K562 (cell line): ENCODE measurements at places on chromosomes 11 and 22. TPM values are rescaled to one million over a fixed set of nuclear protein-coding genes. Genes with fewer than 3 reads are reported as not detected.

Gene TSSK2
- total RNA-seq, result not detected in 2 replicates

Gene VPREB1
- not detected in 2 replicates for total RNA-seq

Gene ACRV1
- not detected in 2 replicates for total RNA-seq

Gene PHOX2A
- total RNA-seq, result not detected in 2 replicates

Gene PAMR1
- total RNA-seq, result not detected in 2 replicates

DNA sequence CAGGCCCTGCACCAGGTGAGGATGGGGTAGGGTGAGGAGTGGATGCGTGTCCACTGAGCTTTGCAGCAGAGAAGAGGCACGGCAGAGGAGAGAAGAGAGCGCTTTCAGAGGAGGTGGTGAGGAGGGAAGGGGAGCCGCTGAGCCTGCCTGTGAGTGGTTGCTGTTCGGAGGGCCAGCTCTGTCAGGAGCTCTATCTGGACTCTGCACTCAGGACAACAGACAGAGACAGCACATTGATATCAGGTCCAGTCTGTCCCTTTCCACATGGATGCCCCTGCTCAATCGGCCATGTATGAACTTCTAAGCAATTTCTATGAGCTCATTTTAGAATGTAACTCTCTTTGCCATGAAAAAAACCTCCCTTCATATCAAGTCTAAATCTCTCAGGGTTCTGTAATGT lies 158.6 kb downstream of the KIRREL3 start:
- H3K27ac ChIP-seq, result no peak overlapping the region
- H3K36me3 ChIP-seq, result no peaks in the 10 kb centered on the region
- no peaks in the 10 kb centered on the region for H3K27me3 ChIP-seq
- no peak for DNase-seq
- no peaks in the 10 kb centered on the region for H3K4me1 ChIP-seq
- no peak overlapping the region for H3K4me3 ChIP-seq

- no peaks in the 10 kb centered on the region for H3K36me3 ChIP-seq
- peaks cover 7% of the 10 kb centered on the region; the same call in 2 of the 3 replicates for H3K27me3 ChIP-seq
- DNase-seq, result no peak
- no peaks in the 10 kb centered on the region for H3K4me1 ChIP-seq
- H3K4me3 ChIP-seq, result no peak overlapping the region
Observed at GRCh38 chr11:76424379-76424778, 20.4 kb upstream of the EMSY start.

DNA sequence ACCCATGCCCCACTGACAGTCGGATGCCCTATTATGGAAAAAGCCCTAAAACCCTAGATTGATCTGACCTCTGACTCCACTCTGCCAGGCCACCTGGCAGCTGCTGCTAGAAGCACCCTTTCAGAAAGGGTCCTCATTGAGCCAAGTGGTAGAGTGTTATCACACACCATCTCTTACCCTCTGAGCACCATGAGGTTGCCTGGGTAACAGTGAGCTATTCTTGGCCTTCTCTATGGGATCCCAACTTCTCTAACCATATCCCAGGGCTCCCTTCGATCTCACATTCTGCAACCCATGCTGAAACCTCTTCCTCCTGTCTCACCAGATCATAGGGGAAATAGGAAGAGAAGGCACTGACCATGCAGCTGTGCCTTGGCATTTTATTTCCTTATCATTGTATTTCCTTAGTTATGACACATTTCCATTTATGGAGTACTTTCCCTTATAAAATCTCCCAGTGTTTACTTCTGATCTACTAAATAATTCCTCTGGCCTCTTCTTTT lies 52.7 kb downstream of the MPPED2 start:
- no peaks in the 10 kb centered on the region for H3K4me1 ChIP-seq
- H3K4me3 ChIP-seq, result no peak overlapping the region
- H3K27me3 ChIP-seq, result no peaks in the 10 kb centered on the region

- peaks cover 67% of the 10 kb centered on the region for H3K4me1 ChIP-seq
- peak; percentile 30 for DNase-seq
- H3K36me3 ChIP-seq, result no peaks in the 10 kb centered on the region
- peak overlapping the region; percentile 90 for H3K27ac ChIP-seq
- no peak overlapping the region for H3K4me3 ChIP-seq
Observed at GRCh38 chr11:76699451-76700091, 29.0 kb upstream of the LRRC32 start.

GRCh38 chr22:44550711-44551491 lies 52.9 kb upstream of the RTL6 start:
- H3K4me1 ChIP-seq, result no peaks in the 10 kb centered on the region
- H3K27ac ChIP-seq, result no peak overlapping the region
- no peak for DNase-seq
- no peak overlapping the region for H3K4me3 ChIP-seq
- no peaks in the 10 kb centered on the region for H3K36me3 ChIP-seq

DNA sequence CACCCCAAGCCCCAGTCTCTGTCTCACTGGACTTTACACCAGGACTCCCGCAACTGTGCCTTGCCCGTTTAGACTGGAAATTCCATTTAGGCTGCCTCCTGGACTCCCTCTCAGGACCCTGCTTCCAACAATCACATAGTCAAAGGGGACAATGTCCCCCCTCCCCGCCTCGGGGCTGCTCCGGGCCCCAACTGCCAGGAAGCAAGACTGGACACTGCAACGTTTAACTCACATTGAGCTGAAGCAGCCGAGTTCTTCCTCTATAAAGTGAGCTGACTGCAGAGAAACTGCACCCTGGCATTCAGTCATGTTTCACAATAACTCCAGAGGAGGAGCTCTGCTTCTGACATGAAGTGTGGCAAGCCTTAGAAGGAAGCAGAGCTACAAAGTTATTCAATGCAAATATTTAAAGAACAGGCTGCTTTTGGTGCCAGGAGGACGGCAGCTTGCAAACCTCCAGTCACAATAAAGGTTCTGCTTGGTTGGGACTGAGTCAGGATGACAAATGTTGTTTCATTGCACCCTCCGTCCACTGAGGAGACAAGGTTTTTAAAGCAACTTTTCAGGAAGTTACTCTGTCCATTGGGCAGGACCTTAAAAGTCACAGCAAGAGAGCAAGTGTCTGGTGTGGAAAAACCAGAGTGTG lies 19.9 kb downstream of the PACSIN2 start:
- no peaks in the 10 kb centered on the region for H3K27me3 ChIP-seq
- no peaks in the 10 kb centered on the region; the same call in 2 of the 3 replicates for H3K36me3 ChIP-seq
- peaks cover 6% of the 10 kb centered on the region; the same call in 2 of the 3 replicates for H3K4me1 ChIP-seq
- no peak overlapping the region for H3K4me3 ChIP-seq
- no peak overlapping the region for H3K27ac ChIP-seq
- no peak for DNase-seq

DNA sequence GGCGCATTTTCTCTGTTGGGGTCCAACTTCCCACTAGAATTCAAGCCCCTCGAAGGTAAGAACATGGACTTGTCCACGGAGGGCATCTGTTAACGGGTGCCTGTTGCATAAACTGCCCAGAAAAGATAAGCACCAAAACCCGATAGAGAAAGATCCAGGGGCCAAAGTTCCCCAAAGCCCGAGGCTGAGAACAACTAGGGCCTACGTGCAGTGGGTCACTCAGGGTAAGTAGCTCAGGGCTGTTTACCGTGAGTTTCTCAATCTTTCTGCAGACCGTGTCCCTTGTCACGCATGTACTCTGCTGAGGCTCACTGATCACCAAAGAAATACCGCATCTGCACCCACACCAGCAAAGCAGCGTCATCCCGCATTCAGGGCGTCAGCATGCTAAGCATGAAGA lies 24.4 kb downstream of the PGA5 start:
- no peaks in the 10 kb centered on the region for H3K27me3 ChIP-seq
- no peak for DNase-seq
- no peaks in the 10 kb centered on the region for H3K36me3 ChIP-seq
- H3K4me1 ChIP-seq, result peaks cover 30% of the 10 kb centered on the region
- H3K27ac ChIP-seq, result no peak overlapping the region
- H3K4me3 ChIP-seq, result no peak overlapping the region

DNA sequence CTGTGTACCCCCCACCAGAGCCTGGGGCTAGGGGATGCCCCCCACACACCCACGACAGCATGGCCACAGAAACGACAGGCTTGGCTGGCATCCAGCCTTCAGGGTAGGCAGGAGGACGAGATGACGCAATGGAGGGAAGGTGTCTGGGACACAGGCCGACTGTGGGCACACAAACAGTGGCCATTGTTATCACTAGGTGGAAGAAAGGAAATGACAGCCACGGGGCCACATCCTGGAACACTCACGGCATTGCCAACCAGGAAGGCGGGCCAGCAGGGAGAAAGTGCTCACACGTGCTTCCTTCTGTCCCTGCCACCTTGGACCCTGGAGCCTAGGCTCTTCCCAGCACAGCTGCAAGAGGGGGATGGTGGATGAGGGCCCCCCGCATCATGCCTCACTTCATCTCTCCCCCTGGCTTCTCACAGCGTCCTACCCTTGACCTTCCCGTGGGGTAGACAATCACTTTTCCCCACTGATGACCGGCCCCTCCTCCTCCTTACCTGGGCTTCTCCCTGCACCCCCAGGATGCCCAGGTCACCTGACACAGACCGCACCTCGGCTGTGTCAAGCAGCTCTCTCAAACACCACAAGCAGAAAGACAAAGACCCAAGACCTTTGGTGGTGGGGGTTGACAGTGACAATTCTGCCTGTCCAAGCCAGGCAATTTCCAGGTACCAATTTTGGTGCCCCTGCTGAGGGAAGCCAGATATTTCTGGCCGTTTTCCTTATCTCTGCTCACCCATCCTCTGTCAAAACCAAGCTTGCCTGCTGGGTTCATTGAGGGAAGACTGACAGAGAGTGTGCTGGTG lies 8.6 kb downstream of the PLA2G6 start:
- no peak for DNase-seq
- no peak overlapping the region for H3K27ac ChIP-seq
- H3K4me3 ChIP-seq, result no peak overlapping the region
- no peaks in the 10 kb centered on the region for H3K36me3 ChIP-seq

DNA sequence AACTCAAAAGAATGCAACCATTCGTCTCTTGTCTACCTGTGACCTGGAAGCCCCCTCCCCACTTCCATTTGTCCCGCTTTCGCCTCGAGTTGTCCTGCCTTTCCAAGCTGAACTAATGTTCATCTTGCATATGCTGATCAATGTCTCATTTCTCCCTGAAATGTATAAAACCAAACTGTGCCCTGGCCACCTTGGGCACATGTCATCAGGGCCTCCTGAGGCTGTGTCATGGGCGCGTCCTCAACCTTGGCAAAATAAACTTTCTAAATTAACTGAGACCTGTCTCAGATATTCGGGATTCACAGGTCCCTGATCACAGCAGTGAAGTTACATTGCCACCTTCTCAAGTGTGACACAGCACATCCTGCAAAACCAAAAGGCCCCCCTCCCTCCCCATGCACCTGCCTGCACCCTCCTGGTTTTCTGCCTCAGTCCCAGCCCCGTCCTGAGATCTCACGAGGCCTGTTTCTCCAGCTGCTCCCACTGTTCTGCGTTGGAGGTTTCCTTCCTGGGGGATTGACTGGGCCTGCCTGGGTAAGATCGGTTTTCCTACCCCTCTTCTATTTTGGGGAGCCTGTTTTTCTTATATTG lies 1328.7 kb downstream of the TBC1D22A start:
- no peak overlapping the region for H3K27ac ChIP-seq
- H3K4me3 ChIP-seq, result no peak overlapping the region
- no peaks in the 10 kb centered on the region; the same call in 1 of the 2 replicates for H3K27me3 ChIP-seq
- no peak for DNase-seq

DNA sequence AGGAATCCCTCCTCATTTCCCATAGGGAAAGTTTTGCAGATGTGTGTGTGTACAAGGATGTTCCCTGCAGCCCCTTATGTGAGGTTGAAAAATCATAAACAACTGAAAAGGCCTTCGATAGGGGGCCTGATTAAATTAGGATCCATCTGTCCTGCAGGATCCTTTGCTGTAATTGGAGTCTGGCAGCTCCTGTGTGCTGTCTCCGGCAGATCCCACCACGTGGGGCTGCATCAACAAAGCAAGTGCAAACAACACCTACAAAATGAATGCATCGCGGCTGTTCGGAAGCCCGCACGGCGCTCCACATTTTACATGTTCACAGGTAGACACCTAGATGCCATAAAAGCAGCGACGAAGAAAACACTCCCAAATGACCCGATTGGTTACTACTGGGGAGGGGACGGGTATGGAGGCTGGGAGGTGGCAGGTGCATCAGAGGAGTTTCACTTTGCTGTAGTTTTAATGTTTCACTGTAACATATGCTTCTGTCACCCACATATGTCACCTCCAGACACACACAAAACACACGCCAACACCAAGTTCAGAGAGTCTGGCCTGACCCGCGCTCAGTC lies 52.2 kb downstream of the NFAM1 start:
- H3K27me3 ChIP-seq, result no peaks in the 10 kb centered on the region
- H3K4me1 ChIP-seq, result no peaks in the 10 kb centered on the region; the same call in 1 of the 3 replicates
- no peaks in the 10 kb centered on the region for H3K36me3 ChIP-seq
- no peak for DNase-seq

DNA sequence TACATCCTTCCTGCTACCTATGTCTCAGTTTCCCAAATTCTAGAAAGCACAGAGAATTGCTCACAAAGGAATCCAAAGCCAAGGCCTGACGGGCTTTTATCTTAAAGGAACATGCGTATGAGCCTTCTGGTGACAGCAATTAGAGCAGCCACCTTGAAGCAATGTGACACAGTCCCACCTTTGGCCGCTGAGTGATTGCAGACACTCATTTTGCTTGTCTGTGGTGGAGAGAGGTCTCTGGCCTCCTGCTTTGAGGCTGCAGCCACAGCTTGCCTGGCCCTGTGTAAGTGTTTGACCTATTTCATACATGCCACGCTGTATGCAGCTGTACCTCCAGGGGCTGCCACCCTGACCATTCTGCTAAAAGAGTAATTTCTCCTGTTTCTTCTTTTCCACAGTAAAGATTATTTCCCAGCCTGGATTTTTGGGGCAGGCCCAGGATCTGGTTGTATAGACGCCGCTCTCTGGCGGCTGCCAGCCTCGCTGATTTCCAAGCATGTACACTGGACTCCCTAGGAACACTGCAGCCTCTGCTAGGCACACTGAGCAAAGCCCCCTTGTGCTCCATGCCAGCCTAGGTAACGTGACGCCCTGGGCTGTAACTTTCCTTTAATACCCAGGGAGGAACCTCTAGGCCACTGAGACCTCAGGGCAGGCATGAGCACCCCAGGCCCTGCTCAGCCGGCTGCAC lies 1.1 kb upstream of the TMA7B start:
- peaks cover 92% of the 10 kb centered on the region for H3K36me3 ChIP-seq
- DNase-seq, result peak; percentile 79
- no peaks in the 10 kb centered on the region for H3K27me3 ChIP-seq
- peaks cover 24% of the 10 kb centered on the region for H3K4me1 ChIP-seq
- no peak overlapping the region for H3K4me3 ChIP-seq
- peak overlapping the region; percentile 95 for H3K27ac ChIP-seq

GRCh38 chr11:115910379-115910778 lies 406.2 kb upstream of the CADM1 start:
- H3K27ac ChIP-seq, result no peak overlapping the region
- no peaks in the 10 kb centered on the region for H3K4me1 ChIP-seq
- H3K4me3 ChIP-seq, result no peak overlapping the region
- no peaks in the 10 kb centered on the region for H3K27me3 ChIP-seq

- H3K36me3 ChIP-seq, result no peaks in the 10 kb centered on the region
- H3K27ac ChIP-seq, result no peak overlapping the region
- H3K4me1 ChIP-seq, result no peaks in the 10 kb centered on the region
- no peak for DNase-seq
Observed at GRCh38 chr11:120186456-120186773, 24.4 kb upstream of the OAF start.

DNA sequence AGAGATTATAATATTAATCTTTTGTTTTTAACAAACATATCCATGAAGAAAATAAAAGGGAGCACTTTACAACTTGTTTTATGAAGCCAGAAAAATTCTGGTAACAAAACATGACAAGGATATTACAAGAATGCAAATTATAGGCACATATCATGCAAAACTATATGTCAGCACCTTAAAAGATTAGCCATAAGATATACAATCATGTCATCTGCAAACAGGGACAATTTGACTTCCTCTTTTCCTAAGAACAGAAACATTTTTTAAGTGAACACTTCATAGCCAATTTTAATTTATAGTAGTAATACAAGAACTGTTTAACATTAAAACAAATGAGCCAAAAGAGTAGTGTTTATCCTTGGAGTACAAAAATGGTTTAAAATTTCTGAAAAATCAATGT lies 916.5 kb upstream of the CNTN5 start:
- H3K27me3 ChIP-seq, result no peaks in the 10 kb centered on the region
- no peak overlapping the region for H3K4me3 ChIP-seq
- H3K36me3 ChIP-seq, result no peaks in the 10 kb centered on the region
- no peak overlapping the region for H3K27ac ChIP-seq
